ENCODE measurements at places on chromosomes 2 and 18.

DNA sequence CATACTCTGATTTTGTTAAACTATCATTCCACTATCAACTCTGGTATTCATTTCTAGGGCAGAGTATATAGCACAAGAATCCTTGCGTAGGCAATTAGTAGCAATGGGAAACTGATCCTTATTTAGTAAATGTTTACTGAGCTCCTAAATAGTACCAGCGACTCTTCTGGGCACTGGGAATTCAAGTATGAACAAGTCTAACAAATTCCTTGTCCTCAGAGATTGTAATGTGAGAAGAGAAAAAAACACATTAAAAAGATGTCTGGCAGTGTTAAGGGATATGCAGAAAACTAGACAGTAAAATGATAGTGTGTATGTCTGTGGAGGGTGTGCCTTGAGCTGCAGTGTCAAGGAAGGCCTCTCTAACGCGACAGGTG is 721 bp downstream of the METTL5 start:
- no peak for DNase-seq

DNA sequence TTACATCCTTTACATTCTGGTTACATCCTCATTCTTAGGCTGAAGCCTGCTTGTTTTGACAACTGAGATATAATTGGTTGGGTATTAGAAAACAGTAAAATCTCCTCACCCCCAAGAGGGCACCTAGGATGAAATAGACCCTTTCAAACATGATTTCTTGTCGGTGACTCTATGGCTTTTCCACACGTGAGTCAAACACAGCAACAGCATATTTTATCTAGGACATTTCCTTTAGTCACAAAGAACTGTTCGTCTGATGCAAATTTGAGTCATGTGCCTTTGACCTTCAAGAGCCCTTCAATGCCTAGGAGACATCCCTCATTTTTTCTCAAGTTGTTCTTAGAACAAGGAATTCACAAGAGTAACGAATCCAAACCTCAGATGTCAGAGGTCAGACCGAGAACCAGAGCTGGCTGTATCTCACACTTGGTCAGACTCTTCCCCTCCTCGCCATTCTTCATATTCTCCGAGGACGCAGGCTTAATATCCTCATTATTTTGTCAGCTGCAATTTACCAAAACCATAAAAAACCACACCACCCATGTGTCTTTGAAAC is 60.5 kb upstream of the ALKAL2 start:
- no peak for DNase-seq

- DNase-seq: no peak
Observed at GRCh38 chr2:240462073-240462706, 26.7 kb downstream of the GPC1 start.

DNA sequence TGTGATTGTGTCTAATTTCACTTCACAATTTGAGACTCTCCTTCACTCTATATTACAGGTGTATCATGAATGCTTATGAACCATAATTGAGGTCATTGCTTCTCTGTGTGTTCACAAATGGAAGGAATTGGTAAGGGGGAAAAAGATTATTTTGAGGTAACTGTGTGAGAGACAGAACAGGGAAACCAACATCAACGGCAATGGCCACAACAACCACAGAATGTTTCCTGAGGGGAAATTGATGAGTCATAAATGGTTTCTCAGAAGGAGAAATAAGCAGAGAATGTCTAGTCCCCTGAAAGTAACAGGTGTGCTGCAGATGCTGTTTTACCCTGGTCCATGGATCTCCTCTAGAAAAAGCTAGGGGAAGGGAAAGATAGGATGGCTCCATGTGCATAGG is 361.2 kb upstream of the GALNT5 start:
- no peak for DNase-seq

GRCh38 chr2:190343536-190344275 is at the start of gene INPP1:
Gene INPP1, plus strand, starts transcription at chr2:190343589. Its CDS starts 16,514 bp downstream, at chr2:190360103.
- no peak for DNase-seq

DNA sequence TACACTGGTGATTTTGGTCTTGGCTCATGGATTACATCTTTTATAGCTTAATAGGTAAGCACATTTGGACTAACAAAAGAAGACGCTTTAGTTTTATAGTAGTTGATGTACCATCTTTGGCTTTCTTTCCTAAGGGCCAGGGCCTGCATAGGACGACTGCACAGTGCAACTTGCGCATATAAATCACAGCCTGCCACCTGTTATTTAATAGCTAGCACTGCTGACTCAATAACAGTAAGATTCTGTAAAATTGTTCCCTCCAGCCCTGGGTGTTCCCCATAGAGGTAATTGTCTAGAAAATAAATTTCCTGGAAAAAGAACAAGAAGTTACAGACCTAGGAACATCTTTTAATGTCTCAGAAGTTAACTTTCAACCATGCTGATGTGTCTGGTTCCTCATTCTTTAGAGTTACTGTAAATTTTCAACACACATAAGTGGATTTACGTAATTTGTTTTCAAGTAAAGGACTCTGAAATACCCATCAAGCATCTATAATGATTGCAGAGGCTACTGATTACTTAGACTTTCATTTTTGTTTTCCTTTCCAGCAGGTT is 594.2 kb upstream of the NXPH2 start:
- DNase-seq: no peak

- DNase-seq: no peak
Observed at GRCh38 chr18:56445422-56445821, 193.0 kb downstream of the TXNL1 start.

- no peak for DNase-seq
Observed at GRCh38 chr2:170301626-170302025, 123.7 kb downstream of the MYO3B start.

DNA sequence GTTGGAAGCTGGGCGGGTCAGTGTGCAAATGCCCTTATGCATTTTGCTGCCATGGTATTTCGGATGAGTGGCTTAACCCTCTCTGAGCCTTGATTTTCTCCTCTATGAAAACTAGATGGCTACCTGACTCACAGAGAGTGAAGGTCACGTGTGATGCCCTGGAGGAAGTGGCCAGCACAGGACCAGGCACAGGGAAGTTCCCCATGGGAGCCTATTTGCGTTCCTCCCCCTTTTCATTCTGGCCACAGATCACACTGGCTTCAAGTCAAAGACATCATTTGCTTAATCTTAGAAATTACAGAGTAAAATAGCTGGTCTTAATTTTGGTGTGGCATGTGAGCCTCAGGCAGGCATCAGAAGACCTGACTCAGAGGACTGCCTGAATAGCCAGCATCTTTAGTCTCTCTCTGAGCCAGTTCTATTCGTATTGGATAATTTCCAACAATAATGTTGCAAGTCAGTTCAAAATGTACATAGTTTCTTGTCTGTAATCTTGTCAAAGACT is 57.6 kb upstream of the CD302 start:
- DNase-seq: no peak
